ENCODE measurements at places on chromosomes 13 and 19. TPM values are rescaled to one million over a fixed set of nuclear protein-coding genes. Genes with fewer than 3 reads are reported as not detected.

DNA sequence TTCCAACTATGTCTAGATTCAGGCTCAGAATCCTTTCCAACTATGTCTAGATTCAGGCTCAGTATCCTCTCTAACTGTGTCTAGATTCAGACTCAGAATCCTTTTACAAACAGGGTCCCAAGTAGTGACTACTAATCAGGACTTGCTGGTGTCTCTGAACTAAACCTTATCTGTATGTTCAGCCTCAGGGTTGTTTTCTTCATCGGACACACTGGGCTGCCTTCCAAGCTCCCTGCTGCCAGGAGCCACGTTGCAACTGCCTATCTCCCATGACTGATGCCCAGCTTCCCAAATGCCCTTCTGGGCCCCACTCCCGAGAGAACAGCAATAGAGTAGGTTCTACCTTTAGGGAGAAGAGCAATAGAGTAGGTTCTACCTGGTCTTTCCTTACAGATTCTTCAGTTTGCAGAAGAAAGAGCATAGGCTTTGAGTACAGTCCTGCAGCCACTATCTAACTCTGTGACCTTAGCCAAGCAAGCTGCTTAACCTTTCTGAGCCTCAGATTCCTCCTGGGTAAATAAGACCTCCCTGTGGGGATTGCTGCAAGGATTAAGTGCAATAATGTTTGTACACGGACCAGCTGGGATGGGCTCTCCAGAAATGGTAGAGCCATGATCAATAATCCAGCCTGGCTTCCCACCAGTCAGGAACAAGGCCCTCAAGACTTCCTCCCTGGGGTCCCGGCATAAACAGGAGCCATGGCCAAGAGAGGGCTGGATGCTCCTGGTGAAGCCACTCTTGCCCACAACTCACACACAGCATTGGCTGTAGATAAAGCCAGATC is 61.5 kb downstream of the ZIC5 start:
- no peak overlapping the region for H3K4me3 ChIP-seq
- H3K4me1 ChIP-seq, result peaks cover 7% of the 10 kb centered on the region
- peaks cover 15% of the 10 kb centered on the region for H3K27me3 ChIP-seq
- DNase-seq, result no peak
- H3K27ac ChIP-seq, result no peak overlapping the region

- H3K4me3 ChIP-seq, result peak overlapping the region; percentile 90
- peak; percentile 95 for DNase-seq
- peaks cover 16% of the 10 kb centered on the region for H3K27me3 ChIP-seq
- H3K4me1 ChIP-seq, result peaks cover 7% of the 10 kb centered on the region
- H3K27ac ChIP-seq, result peak overlapping the region; percentile 91
- H3K36me3 ChIP-seq, result no peaks in the 10 kb centered on the region
Observed at GRCh38 chr19:45469132-45469944, 1.5 kb downstream of the FOSB start.

GRCh38 chr13:97148894-97149293 is 73.2 kb upstream of the MBNL2 start:
- no peak overlapping the region for H3K4me3 ChIP-seq
- no peaks in the 10 kb centered on the region for H3K36me3 ChIP-seq
- H3K27me3 ChIP-seq, result no peaks in the 10 kb centered on the region
- H3K4me1 ChIP-seq, result no peaks in the 10 kb centered on the region
- no peak for DNase-seq

- no peaks in the 10 kb centered on the region for H3K27me3 ChIP-seq
- DNase-seq, result no peak
- no peak overlapping the region for H3K27ac ChIP-seq
- H3K4me3 ChIP-seq, result no peak overlapping the region
- H3K4me1 ChIP-seq, result no peaks in the 10 kb centered on the region
Observed at GRCh38 chr13:47327861-47328260, 431.0 kb upstream of the HTR2A start.

- no peak for DNase-seq
- no peaks in the 10 kb centered on the region for H3K4me1 ChIP-seq
- no peaks in the 10 kb centered on the region for H3K36me3 ChIP-seq
- H3K27me3 ChIP-seq, result no peaks in the 10 kb centered on the region
- H3K27ac ChIP-seq, result no peak overlapping the region
Observed at GRCh38 chr13:65336916-65337315, 1893.2 kb downstream of the PCDH9 start.

The MEIS3 gene
- total RNA-seq, result 21.2 TPM

The EID2B gene
- 3.4 TPM for total RNA-seq

Measured in hepatocyte (in vitro differentiated cells).